ENCODE measurements at places on chromosomes 7 and 10.
A peak's percentile ranks its signal among the peaks of the same experiment; 100 is the strongest.

DNA sequence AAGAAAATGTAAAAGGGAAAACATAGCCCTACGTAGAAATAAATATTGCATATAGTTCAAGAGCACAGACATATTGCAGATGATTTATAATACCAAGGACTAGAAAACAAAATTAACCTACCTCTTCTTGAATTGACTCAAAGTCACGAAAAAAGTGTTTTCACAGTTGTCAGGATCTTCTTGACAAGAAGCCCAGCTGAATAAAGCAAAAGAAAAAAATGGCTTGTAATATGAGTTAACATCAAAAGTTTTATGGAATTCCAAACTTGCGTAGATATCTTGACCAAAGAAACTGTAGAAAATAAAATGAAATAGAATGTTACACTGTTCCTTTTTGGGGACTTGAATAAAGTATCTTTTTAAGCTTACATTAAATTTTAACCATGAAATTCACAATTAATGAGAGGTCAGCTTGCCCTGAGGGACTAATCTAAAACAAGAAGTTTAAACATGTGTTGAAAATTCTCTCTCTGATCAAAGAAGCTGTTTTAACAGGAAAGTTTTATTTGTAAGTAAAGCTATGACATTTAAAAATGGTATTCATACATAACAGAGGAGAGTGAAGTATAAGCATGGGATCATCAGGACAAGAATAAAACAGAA is 133.1 kb upstream of the SEMA3C start:
- DNase-seq, result no peak

DNA sequence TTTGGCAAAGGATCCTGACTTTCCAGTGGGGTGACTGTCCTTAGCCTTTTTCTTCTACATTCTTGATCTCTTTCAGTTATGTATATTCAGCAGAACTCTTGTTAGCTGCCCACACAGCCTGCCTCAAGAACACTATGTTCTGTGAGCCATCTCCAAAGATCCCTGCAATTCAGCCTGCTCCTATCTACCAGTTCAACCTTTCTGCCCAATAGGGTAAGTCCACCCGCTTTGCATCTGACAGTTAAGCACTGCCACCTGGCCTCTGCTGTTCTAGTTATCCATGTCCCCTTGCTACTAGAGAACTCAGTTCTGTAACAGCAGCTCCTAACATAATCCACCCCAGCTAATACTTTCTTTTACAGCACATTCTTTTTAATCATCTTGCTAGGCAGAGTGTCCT is 13.5 kb downstream of the OR9A2 start:
- no peak for DNase-seq

DNA sequence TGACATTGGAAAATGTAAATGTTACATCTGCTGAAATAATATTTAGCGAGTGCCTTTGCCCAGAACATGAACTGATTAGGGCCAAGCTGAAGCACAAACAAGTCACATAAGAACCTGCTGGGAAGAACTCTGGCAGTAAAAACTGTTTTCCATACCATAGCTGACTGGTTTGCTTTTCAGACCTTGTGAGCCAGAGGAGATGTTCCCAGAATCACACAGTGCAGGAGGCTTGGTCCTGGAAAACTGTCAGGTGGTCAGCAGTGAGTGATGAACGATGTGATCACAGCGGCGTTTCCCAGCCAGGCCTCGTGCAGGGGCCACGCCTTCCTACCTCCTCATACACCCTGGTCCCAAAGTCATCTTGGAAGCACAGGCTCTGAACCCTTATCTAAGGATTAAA is 164.2 kb upstream of the EEPD1 start:
- peak; percentile 35 for DNase-seq

GRCh38 chr10:5968681-5969453 is 8.5 kb downstream of the IL15RA start:
- DNase-seq, result no peak

DNA sequence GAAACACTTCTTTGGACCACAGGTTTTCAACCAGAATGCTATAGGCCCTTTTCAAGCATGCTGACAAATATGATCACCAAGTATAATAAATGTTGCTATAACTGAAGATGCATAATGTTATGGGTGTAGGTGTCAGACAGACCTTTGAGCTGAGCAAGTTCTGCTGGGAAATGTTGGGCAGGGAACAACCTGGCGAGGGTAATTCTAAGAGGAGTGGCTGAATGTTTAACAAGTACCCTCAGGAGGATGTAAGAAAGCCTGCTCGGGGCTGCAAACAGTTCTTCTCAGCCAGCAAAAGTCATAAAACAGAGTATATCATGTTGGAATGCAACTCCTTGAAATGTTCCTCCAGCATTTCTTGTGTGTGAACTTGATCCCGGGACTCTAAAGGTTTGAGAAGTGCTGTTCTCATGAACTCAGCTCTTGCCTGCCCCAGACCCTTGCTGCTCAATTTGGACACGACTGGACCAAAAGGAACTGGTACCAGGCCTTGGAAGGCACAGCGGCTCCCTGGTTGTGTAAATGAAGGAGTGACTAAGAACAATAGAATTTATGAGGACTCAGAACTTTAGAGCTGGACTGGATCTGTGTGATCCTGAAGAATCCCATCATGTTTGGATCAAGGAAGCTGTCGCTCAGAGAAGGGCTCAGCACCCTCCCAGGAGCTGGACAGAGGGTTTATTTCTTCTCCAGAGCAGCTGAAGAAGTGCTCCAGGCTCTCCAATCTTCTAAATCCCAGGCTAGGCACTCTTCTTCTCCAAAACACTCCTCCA is 143.2 kb upstream of the ANK3 start:
- no peak for DNase-seq

DNA sequence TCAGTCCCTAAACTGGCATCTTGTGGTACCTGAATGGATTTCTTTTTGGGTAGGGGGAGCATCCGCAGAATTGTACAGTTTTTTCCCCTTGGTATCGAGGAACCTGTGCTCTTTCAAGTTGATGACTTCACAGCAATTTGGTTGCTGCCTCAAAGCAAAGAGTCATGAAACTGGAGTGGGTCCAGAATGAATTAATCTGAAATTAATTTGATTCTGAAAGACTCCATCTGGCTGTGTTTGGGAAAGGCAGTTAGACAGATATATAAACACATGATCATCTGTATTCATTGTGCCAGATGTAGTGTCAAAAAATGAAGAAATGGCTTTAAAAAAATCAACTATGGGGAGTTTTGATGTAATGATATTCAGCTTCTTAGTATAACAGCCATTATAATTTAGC is 136.1 kb downstream of the CELF2 start:
- DNase-seq, result no peak

GRCh38 chr7:109131141-109131540 is 561.5 kb downstream of the DNAJB9 start:
- DNase-seq, result no peak

DNA sequence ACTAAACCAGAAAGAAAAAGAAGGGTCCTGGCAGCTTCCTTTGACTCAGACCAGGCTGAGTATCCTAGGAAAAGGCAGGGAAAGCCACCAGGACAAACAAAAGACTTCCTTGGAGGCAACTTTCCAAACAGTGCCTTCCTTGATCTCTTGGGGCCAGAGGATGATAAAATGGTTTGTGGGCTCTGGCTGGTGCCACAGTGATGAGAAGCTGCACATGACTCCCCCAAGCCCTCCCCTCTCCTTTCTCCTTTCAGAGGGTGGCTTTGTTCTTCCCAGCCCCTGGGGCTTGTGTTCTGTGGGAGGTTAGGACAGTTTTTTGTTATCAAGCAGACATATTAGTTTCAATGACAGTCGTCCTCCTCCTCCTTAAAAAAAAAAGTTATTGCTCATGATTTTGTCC is 183.2 kb downstream of the SEM1 start:
- no peak for DNase-seq

GRCh38 chr7:92644406-92645113 is 54.4 kb upstream of the FAM133B start:
- peak; percentile 57 for DNase-seq

GRCh38 chr10:74096777-74097176 is 53.9 kb downstream of the AP3M1 start:
- no peak for DNase-seq

DNA sequence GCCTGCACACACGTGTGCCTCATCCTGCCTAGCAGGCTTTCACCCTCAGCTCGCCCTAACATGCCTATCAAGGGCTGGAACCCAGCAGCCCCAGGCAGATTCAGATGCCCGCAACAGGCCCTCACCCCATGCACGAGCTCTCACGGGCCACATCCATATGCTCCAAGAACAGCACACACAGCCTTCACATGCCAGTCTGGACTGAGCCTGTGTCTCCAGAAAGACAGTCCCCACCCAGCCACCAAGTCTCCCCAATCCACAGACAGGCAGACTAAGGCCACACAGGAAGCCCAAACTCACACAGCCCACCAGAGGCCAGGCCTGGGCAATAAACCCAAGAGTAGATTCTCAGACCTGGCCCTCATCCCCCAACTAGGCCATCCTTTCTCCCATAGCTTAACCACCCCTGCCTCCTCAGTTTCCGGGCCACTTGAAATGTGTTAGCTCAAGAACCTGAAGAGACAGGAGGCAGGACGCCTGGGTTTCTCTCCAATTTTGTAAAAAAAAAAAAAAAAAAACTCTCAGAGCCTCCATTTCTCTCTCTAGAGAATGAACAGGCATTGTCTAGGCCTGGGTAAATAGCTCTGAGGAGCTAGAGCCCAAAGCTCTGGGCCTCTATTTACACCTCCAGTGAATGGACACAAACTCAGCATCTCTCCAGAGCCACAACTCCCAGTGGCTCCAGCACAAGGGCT is 6.8 kb downstream of the LDB1 start:
- no peak for DNase-seq

DNA sequence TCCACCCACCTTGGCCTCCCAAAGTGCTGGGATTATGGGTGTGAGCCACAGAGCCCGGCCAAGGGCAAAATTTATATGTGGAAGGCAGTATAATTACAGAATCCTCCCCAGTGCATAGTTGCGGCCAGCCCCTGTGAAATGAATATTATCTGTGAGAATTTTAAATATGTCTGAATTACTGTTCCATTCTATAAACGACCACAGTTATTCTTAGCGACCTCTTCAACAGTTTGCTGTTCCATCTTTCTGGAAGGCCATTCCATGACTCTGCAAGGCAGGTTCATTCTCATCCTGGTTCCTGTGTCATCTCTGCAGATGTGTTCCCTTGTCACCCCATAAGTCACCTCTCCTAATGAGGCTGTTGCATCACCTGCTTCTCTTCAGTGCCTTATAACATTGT is 90.7 kb downstream of the CCDC3 start:
- no peak for DNase-seq

DNA sequence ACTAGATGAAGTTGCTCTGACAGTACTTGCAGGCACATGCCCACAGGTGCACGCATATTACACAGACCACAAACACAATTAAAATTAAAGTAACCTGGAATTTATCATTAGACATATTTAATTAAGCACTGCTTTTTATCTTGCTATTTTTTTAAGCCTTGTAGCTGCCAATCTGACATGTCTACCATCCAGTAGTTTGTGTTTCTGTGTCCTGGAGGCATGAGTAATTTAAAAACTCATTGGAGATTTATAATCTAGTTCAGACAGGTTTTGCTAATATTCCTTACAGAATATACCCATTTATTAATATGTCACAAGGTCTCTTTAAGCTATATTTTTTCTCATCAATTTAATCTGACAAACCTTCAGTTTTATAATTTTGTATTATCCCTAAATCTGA is 445.0 kb upstream of the KLF6 start:
- DNase-seq, result no peak

- no peak for DNase-seq
These were observed 19.4 kb upstream of the AHR start for GRCh38 chr7:17279061-17279460.

- peak; percentile 82 for DNase-seq
These were observed 20.8 kb downstream of the RALA start for GRCh38 chr7:39644170-39644569.

DNA sequence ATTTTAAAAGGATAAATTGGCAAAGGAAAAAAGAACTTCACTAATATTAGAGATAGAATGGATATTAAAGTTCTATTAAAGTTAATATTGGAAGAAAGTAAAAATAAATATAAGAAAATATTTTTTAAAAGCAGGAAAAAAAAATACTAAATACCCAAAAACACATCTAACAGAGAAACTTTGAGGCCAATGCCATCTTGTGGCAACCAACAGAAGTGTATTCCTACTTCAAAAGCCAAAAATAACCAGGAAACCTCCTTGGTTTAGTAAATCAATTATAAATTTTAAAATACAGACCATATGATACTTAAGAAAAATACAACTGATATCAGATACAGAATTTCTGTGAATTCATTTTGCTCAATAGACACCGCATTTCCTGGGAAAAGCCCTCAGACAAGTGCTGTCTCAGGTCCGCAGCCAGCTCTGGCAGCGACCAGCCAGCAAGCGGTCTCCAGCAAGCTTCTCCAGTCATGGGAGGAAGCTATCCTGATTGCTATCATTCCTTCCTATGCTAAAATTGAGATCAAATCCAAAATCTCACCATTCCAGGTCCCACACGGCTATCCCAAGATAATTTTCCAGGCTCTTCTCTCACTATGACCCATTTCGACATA is 65.3 kb downstream of the LMBR1 start:
- DNase-seq, result peak; percentile 53

GRCh38 chr7:152078786-152079185 is 53.3 kb downstream of the GALNT11 start:
- no peak for DNase-seq

GRCh38 chr10:63878428-63878827 is 357.2 kb downstream of the REEP3 start:
- no peak for DNase-seq

DNA sequence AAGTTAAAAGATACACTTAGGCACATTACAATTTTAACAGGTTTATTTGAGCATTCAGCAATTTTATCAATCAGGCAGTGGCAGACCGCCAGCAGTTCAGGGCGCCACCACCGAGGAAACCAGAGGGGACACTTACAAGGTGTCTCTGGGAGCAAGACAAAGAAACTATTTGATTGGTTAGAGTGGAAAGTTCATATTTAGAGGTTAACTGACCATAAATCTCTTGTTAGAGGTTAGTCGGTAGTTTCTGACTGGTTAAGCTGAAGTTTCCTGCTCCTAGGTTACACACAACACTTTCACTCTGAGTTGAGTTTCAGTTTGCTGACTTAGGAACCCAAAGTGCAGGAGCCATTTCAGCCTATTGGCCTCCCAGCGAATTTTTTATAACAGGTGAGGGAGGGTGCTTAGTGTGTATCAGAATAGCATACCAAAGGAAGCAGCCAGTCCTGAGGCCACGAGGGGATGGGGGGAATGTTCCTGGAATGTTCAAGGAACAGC is 10.8 kb upstream of the PVRIG start:
- no peak for DNase-seq

GRCh38 chr7:96614154-96614867 is 95.3 kb downstream of the SEM1 start:
- DNase-seq, result no peak

DNA sequence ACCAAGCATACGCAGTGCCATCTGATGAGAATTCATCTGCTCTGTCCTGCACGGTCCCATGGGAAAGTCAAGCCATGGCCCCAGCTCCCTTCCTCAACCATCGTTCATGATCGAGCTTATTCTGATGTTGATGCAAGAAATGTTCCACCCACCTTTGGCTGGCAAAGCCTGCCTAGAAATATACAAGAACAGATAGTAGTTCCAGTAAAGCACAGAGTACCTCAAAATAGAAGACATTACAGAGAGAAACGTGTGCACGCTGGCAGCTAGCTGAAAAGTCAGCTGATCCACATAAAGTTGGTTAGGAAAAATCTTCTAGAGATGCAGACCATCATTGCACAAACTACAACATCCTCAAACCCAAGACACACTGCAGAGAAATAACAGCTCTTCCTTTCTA is 127.0 kb downstream of the PTPRN2 start:
- DNase-seq, result no peak

GRCh38 chr10:118997379-118997778 is 32.1 kb upstream of the NANOS1 start:
- no peak for DNase-seq

Data from fibroblast of the aortic adventitia (primary cell).